ENCODE measurements at places on chromosomes 2 and 18. TPM values are rescaled to one million over a fixed set of nuclear protein-coding genes. Genes with fewer than 3 reads are reported as not detected.

The REG3A gene
- total RNA-seq, result not detected

The LYPD6 gene
- total RNA-seq, result 0.06 TPM

The CIB4 gene
- 0.34 TPM for total RNA-seq

The KCNG2 gene
- total RNA-seq, result not detected

The ERBB4 gene
- not detected for total RNA-seq

The PRSS56 gene
- total RNA-seq, result 0.14 TPM

The GNAL gene
- total RNA-seq, result 4.4 TPM

The CHRNG gene
- total RNA-seq, result not detected

Measured in A549 treated with CORT108297 at 1 μM for 4 hours (cell line).